Umbilical cord (tissue), 2 donors: ENCODE measurements at places on chromosomes 6 and 20.

GRCh38 chr20:25041813-25042530, 16.0 kb downstream of the ACSS1 start:
- no peak for DNase-seq

GRCh38 chr20:35891375-35891774, 62.9 kb downstream of the SCAND1 start:
- DNase-seq = no peak

- no peak for DNase-seq
Observed at GRCh38 chr6:5424726-5425125, 163.4 kb downstream of the FARS2 start.

GRCh38 chr20:18154342-18154741, 16.7 kb downstream of the KAT14 start:
- DNase-seq = no peak

DNA sequence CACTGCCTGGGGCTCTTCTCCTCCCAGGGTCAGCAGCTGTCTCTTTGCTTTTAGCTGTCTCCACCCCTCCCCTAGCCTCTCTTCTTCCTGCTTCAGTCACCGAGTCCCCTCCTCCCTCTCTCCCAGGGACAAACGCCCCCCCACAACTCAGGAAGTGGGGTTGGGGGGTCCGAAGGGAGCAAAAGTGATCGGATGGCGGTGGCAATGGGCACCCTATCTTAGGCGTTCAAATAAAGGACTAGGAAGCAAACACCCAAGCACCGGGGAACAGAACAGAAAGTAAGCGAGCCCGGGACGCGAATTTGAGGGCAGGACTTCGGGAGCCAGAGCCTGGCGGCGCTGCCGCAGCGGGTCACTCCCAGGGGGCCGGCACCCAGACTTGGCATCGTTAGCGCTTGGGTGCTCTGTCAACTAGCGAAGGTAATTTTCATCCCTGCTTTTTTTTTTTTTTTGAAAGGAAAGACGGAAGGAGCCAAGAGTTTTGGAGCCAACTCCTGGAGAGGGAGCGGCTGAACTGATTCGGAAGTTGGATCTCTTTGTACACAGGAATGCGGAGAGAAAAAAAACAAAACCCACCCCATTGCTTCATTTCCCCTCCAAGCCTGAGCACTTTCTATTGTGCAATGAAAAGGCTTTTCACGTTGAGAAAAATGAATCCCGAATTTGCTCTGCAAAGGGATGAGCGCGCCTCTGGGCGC, 815 bp upstream of the ITPR3 start:
- peak; percentile 56 for DNase-seq

- DNase-seq = no peak
Observed at GRCh38 chr6:835476-836160, 142.7 kb upstream of the EXOC2 start.

- no peak for DNase-seq
Observed at GRCh38 chr6:69813508-69813907, 16.7 kb upstream of the LMBRD1 start.

GRCh38 chr20:51583073-51583472, 40.6 kb upstream of the NFATC2 start:
- DNase-seq = no peak

GRCh38 chr20:37615340-37616109, 78.3 kb upstream of the CTNNBL1 start:
- DNase-seq = no peak

- DNase-seq = no peak
Observed at GRCh38 chr6:111615916-111616612, 10.4 kb upstream of the TRAF3IP2 start.

GRCh38 chr6:1579096-1579495, 30.6 kb upstream of the FOXC1 start:
- DNase-seq = no peak

- no peak for DNase-seq
Observed at GRCh38 chr6:139288496-139289040, 3.2 kb downstream of the TXLNB start.

- no peak for DNase-seq
Observed at GRCh38 chr20:34389954-34390555, 27.0 kb downstream of the ITCH start.

GRCh38 chr6:34518669-34519365, 37.3 kb downstream of the SPDEF start:
- DNase-seq = no peak

DNA sequence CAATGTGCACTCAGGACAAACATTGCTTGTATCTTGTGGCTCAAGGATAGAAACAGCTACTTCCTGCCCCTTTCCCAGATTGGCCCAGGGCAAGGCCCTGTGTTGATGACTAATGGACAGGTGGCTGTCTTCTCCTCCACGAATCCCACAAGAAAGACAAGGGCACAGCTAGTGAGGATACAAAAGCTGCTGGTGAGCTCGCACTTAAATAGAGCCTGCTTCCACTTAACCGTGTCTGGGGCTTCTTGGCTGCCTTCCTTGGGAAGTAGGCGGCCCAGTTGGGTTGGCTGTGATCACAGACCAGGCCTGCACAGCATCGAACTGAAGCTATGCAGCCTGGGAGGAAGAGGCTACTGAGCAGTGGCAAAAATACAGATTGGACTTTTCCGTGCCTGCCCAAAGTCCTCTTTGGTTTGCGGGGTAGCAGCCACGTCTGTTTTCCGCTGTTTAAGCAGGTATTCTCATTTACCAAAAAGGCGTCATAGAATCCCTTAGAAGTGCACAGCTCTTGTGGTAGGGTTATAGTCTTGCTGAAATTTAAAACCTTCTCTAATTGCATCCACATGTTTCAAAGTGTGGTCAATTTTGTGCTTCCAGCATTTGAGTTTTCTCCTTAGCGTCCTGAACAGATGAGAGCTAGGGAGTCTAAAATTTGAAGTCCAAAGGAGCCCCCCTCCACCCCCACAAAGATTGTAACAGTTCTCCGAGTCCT, 23.0 kb upstream of the NAA20 start:
- peak; percentile 70 for DNase-seq

GRCh38 chr6:29872791-29873190, 45.2 kb downstream of the HLA-G start:
- DNase-seq = no peak

GRCh38 chr6:44076356-44077213, 50.7 kb downstream of the MRPL14 start:
- no peak for DNase-seq
